ENCODE measurements at places on chromosomes 6 and 20. TPM values are rescaled to one million over a fixed set of nuclear protein-coding genes. Genes with fewer than 3 reads are reported as not detected.

Gene CLDN20
- not detected for total RNA-seq

Gene DDX27
- total RNA-seq, result 29.0 TPM

Gene RPP21
- 65.9 TPM for total RNA-seq

Gene TPD52L2
- 138 TPM for total RNA-seq

- ATAC-seq, result no peak
- no peak overlapping the region for H3K27ac ChIP-seq
- H3K36me3 ChIP-seq, result no peaks in the 10 kb centered on the region
Observed at GRCh38 chr20:39090906-39091305, 128.8 kb downstream of the DHX35 start.

- no peaks in the 10 kb centered on the region for H3K36me3 ChIP-seq
- H3K4me1 ChIP-seq, result peaks cover 46% of the 10 kb centered on the region
- no peak overlapping the region for H3K27ac ChIP-seq
- no peak for ATAC-seq
- no peak overlapping the region for H3K4me3 ChIP-seq
Observed at GRCh38 chr6:157222201-157222981, 100.9 kb downstream of the TMEM242 start.

DNA sequence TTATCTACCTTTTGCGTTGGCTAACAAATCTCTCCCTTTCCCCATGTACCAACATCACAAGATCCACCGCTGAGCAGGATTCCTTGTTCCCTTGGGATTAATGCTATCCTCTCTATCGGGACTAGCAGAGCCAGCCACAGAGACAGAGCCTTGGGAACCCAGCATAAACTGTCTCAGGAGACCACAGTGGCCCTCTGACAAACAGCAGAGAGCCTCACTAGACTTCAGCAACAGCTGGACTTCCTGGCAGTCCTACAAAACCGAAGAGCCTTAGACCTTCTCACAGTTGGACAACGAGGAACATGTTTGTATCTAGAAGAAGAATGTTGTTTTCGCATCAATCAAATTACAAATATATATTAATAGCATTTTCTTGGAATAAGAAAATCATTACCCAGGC lies 39.6 kb upstream of the POU5F1 start:
- no peaks in the 10 kb centered on the region for H3K4me1 ChIP-seq
- H3K4me3 ChIP-seq, result no peak overlapping the region
- no peak for ATAC-seq
- peaks cover 9% of the 10 kb centered on the region for H3K27me3 ChIP-seq

- no peak overlapping the region for H3K27ac ChIP-seq
- no peak overlapping the region for H3K4me3 ChIP-seq
- peaks cover 7% of the 10 kb centered on the region for H3K4me1 ChIP-seq
- H3K27me3 ChIP-seq, result no peaks in the 10 kb centered on the region
- no peaks in the 10 kb centered on the region for H3K36me3 ChIP-seq
Observed at GRCh38 chr6:165871571-165871970, 208.5 kb upstream of the PDE10A start.

DNA sequence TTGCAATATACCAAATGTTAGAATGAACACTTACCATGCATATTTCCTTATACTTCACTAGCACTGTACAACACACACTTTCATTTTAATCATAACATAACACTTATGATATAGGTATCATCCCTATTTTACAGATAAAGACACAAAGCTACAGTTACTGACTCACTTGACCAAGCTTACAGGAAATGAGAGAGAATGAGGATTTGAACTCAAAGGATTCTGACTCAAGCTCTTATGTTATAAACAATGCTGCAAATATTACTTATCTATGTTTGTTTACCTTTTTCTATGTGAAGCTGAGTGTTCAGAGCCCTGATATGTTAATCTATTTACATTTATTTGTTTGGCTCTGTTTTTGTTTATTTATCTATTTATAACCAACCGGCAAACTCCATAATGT lies 245.4 kb downstream of the PTPRK start:
- no peaks in the 10 kb centered on the region for H3K36me3 ChIP-seq
- ATAC-seq, result no peak
- no peaks in the 10 kb centered on the region for H3K27me3 ChIP-seq
- peaks cover 25% of the 10 kb centered on the region for H3K4me1 ChIP-seq
